ENCODE measurements at places on chromosomes 4 and X.

DNA sequence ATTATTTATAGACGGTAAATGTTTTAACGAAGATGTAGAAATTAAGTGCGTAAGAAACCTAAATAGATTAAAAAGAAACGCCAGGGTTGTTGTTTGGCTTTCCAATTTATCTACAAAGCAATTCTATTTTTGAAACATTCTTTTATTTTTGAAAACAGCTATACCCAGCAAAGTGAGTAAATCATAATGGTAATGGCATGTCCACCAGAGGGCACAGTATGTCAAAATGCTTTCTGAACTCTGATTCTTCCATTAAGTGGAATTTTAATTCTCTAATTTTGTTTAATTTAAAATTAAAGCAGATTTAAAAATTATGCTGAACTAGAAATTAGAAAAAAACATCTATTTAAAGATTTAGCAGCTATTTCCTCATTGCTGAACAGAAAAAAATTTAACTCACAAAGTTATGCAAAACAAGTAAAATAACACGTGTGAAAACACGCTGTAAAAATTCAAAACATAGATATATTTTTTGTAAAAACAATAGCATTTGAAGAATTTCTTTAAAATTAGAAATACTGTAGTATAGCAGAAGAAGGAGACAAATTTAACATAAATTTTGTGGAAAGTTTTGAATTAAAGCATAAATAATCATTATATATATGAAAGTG, 26.5 kb downstream of the RASSF6 start:
- peak; percentile 47 for DNase-seq

DNA sequence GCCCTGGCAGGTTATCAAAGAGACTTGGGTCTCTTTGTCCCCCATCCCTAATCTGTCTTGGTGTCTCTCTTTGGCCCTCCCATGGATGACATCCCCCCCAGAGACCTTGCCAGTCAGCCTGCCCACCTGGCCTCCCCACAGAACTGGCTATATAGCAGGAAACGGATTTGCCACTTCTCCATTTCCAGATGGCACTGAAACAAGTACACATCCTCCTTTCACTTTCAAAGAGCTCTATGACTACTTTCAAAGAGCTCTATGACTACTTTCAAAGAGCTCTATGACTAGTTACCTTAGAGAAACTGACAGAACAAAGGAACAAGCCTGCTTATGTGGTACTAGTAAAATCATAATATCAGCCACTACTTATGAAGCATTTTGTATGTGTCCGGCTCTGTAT, 175.3 kb downstream of the MAML3 start:
- no peak for DNase-seq

DNA sequence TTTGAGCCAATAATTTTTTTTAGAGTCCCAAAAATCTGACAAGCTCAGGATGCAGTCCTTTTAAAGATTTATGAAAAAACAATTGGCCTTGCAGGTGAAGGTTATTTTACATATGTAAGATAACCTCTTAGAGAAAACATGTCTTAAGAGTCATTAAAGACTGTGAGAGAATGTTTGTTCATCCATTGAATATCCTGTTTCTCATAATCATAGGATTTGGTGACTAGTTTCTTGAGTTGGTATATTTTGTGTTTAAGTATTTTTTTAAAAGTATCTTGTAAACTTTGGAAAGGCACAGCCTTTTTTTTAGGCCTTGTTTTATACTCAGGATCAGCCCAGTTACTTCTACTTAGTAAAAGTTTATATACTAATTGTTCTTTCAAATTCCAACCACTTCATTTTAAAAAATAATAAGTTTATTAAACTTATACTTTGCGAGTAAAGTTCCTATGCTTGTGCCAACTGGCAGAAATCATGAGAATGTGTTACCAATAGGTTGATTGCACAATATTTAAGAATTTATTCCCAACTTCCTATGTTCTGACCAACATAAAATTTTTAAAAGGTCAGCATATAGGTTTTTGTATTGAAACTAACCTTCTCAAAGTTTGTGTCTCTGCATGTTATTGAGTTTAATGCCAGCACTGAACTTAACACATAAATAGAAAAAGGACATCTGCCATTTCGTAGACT, 40.0 kb upstream of the ARSJ start:
- no peak for DNase-seq

- peak; percentile 22 for DNase-seq
These were observed 6.9 kb upstream of the WDR1 start for GRCh38 chr4:10123227-10124101.

- no peak for DNase-seq
These were observed 222.3 kb upstream of the HS3ST1 start for GRCh38 chr4:11650801-11651596.

GRCh38 chr4:26719954-26720552, 136.2 kb downstream of the TBC1D19 start:
- peak; percentile 26 for DNase-seq

- DNase-seq, result no peak
These were observed 19.4 kb upstream of the AR start for GRCh38 chrX:67524428-67524827.

- no peak for DNase-seq
These were observed 44.3 kb upstream of the ARHGAP24 start for GRCh38 chr4:85430697-85431096.

DNA sequence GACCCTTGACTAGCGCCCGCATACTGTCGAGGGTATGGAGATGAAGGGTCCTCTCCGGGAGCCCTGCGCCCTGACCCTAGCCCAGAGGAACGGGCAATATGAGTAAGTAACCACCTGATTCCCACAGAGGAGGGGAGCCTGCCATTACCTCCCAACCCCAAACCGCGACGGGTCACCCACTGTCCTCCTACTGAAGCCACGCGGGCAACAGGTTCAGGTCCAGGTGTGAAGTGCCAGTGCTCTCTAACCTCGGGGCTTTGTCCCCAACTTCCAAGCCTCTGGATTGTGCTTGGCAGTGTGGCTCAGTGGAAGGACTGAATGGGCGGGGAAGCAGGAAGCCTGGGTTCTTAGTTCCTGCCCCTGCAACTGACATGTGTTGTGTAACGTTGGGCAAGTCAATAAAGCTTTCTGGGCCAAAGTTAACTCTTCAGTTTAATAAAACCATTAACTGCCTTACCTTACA, 694 bp downstream of the OCRL start:
- DNase-seq, result peak; percentile 5

DNA sequence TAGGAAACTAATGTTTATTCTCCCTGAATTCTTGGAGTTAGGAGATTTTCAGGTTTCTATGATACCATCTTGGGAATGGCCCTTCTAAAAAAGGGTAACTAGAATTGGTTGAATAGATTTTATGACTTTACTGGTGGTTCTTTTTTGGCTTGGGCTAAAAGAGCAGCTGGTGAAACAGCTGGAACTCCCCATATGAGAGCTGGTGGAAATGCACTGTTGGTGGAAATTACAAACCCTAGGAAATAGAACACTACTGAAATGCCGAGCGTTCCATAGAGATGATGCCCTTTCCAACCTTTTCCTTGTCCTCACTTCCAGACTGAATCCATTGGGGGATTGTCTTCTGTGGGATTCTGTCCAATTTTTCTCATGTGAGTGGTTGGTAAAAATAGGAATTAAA, 139.5 kb downstream of the STIM2 start:
- no peak for DNase-seq

DNA sequence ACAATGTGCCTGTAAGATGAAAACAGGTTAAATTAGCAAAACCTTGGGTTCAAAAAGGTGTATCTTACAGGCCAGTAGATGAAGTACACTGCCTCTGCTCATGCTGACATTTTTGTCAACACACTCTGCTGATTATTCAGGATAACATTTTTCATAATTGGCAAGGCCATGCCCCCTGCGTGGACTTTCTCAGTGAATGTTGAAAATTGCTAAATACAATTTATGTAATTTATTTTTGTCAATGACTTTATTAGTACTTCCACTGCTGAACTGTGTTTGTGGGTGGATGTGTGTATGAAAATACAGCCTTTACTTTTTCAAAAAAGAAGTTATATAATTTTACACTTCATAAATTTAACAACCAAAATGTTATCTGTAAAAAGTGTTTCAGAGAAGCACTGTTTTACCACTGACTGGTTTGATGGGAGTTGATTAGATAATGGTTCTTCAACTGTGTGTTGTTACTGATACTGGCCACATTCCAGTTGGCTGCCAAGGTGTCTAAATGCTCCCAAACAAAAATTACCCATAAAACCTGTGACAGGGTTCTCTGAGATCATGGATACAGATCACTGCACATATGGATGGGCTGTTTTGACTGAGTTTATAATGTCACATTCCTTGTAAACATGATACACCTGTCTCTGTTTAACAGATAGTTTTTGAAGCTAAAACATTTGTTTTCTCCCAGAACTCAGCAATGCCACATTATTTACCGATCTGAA, 151.9 kb upstream of the SLC7A11 start:
- no peak for DNase-seq

DNA sequence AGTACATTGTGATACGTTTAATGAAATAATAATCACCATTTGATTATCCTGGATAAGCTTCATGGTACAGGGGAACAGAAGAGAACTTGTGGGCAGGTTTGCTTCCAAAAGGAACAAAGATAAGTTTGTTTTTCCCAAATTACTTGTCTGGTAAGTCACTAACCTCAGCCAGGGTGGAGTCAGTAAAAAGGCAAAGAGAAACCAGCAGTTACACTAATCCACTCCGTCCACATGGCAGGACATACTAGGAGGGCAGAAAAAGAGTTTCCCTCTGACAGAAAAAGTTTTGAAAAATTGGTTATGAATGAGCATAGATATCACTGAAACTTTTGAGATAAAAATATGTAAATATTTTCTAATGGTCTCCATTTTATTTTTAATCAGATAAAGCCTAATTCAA, 285.9 kb downstream of the IL15 start:
- DNase-seq, result no peak

DNA sequence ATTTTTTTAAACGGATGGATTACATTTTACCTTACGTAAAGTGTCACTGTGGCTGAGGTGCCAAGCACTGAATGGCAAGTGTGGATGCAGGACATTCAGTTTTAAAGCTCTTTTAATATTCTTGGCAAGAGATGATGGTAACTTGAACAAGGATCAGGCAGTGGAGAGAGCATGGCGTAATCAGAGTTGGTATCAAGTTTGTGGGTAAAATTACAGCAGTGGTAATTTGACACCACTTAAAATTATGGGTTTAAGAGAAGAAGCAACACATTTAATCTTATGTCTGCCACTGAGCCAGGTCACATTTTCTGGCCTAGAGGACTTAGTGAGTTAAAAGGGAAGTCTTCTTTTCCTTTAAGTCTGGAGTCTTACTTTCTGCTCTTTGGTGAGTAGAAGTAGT, 100.5 kb downstream of the NAA11 start:
- DNase-seq, result no peak

DNA sequence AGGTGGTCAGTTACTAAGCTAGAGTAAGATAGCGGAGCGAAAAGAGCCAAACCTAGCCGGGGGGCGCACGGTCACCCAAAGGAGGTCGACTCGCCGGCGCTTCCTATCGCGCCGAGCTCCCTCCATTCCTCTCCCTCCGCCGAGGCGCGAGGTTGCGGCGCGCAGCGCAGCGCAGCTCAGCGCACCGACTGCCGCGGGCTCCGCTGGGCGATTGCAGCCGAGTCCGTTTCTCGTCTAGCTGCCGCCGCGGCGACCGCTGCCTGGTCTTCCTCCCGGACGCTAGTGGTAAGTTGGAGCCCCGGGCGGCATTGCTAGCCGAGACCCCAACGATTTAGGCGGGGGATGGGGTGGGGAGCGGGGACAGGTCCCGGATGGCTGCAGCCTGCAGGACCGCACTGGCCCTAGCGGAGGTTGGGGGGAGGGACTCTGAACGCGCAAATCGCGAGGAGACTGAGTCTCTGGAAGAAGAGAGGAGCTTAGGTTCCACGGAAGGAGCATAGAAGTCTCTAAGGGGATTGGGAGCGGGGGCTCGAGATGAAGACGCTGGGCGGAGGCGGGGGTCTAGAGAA, 573 bp downstream of the HTR2C start:
- DNase-seq, result no peak

- DNase-seq, result no peak
These were observed 345.9 kb downstream of the FSTL5 start for GRCh38 chr4:161817914-161818313.

GRCh38 chr4:112881842-112882241, 167.6 kb upstream of the ANK2 start:
- no peak for DNase-seq

GRCh38 chr4:72567821-72568675, 973 bp downstream of the ADAMTS3 start:
- peak; percentile 19 for DNase-seq

GRCh38 chr4:54384563-54384962, 155.5 kb downstream of the PDGFRA start:
- DNase-seq, result peak; percentile 11

DNA sequence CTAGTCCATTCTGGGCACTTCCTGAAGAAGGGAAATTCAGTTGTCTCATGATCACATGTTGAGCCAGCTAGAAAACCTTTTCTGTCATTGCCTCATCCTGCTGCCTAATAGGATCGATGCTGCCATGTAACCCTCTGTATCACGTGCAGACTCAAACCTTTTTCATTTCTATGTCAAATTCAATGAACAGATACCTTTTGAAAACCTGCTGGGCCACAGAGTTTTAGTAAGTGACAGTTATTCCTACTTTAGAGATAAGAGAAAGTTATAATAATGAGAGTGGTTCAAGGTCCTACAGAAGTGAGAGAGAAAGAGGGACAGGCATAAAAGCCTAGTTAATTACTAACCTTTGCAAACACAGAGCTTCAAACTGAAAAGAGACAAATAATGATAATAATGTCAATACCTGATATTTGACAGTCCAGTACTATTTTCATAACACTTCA, 46.0 kb downstream of the MAOA start:
- no peak for DNase-seq

DNA sequence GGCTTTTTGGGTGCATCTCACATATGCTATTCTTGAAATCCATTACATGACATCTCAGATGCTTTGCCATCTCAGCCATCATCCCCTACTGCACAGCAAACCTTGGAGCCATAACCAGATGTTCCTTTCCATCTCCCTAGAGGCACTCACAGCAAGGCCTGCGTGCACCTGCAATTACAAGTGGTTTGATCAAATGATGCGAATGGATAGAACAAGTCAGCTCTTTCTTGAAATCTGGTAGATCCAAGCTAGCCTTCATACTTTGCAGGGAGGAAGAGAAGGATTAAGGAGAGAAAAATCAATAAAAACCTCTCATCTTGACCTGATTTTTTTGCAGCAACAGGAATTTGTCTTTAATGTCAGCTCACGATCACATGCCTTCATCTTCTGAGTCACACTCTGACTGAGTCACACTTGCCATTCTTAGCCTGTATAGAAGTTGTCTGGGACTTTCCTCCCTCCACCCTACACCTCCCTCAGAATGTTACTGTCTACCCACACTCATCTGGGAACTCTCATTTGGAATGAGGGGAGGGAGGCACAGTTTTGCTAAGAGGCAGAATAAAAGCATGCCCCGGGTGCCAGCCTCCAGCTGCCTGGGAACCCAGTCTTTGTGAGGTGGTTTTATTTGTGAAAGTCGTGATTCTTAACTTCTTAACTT, 11.9 kb upstream of the TRIML1 start:
- peak; percentile 59 for DNase-seq

GRCh38 chr4:140174543-140174942, 20.6 kb upstream of the MAML3 start:
- no peak for DNase-seq

GRCh38 chrX:46624090-46624786, 50.7 kb downstream of the CHST7 start:
- no peak for DNase-seq
